NCI-H1930 (cell line): ENCODE measurements at places on chromosomes 16 and 17.

GRCh38 chr16:68468842-68469241 lies 20.5 kb upstream of the SMPD3 start:
- no peak for DNase-seq

- DNase-seq: no peak
These were observed 46.7 kb upstream of the ZC3H18 start for GRCh38 chr16:88523309-88524161.

DNA sequence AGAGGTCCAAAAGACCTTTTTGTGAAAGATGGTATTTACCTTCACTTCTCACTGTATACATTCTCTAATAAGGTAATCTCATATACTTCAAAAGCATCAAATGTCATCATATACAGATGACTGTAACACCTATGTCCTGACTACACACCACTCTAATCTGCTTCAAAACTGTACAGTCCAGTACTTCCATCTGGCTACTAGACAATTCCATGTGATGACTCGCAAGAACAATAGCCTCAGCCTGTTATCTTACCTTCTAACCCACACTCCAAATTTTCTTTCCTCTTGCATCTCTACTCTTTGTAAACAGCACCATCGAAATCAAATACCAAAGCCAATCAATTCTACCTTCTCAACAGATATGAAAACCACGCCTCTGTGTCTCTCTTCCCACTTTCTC lies 24.1 kb downstream of the MYO1D start:
- DNase-seq: no peak

GRCh38 chr16:12602811-12603698 lies 200.6 kb downstream of the CPPED1 start:
- no peak for DNase-seq

DNA sequence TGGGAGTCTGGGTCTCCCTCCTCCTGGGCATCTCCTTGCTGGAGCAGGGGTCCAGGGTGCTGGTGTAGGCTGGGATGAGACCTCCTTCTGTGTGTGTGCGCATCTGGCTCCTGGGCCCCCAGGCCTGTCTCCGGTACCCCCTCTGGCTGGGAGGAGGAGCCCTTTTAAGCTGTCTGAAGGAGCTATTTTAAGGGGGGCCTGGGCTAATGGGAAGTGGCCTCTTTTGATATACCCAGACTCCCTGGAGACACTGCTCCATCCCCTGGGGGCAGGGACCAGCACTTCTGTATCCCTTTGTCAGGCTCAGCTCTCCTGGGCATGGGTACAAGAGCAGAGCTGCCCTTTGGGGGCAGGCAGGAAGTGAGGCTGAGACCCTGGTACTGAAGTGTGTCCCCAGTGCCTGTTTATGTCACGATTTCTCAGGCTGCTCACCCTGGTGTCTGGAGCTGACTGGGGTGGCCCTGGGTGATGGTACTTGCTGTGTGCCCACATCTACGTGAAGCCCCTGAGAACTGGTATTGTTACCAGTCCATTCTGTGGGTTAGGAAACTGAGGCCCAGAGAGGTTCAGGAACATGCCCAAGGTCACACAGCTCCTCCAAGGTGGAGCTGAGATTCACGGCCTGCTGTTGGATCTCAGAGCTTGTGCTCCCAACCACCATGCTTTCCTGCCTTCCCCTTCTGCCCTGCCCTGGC lies 6.5 kb downstream of the ADCY7 start:
- no peak for DNase-seq

- no peak for DNase-seq
These were observed 104.7 kb downstream of the PITPNC1 start for GRCh38 chr17:67481808-67482207.

DNA sequence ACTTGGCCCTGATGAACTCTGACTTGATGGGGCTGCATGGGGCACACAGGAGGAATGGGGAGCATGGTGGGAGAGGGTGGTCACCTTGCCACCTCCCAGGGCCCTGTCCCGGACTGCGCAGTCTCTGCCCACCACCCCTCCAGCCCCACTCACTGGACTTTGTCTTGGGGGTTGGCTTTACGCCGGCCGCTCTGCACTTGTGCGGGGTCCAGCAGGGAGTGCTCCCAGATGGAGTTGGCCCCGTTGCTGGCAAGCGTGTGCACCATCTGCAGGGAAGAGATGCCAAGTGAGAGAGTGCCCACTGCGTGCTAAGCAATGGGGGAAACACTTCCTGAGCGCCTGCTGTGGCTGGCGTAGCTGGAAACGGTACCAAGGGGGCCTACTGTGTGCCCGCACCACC lies 6.7 kb downstream of the GIT1 start:
- no peak for DNase-seq

- DNase-seq: no peak
These were observed 53.9 kb upstream of the NETO2 start for GRCh38 chr16:47197536-47198179.

- DNase-seq: no peak
These were observed 161.6 kb downstream of the GSG1L start for GRCh38 chr16:27901956-27902355.

DNA sequence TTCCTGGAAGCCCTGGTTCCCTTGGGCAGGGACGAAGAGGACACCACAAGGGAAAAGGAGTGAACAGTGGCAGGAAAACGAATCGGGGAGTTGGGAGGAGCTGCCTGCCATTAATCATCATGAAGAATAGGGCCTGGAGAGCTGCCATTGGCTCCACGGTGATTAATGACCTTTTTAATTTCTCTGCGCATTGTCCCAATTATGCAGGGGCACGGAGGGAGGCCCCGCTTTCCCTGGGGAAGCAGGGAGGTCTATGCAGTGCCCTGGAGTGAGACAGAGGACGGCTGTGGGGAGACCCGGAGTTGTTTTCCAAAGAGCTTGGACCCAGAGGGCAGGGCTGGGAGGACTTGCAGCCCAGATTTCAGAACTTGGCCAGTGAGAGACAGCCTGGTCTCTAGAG lies 338.9 kb upstream of the C16orf82 start:
- DNase-seq: no peak

DNA sequence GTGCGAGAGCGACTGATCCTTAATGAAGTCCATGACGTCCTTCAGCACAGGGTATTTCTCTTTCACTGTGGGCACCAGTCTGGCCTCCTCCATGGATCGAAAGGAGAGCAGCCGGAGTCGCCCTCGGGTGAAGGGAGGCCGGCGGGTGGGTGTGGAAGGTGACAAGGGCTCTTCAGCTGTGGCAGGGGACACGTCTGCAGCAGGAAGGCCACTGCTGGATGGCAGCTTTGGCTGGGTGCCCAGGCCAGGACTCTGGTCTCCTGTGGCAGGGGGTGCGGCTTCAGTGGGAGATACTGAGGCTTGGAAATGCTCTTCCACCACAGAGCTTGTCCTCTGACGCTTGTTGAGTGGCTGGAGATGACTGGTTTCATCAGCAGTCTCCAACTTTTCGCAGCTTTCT lies 78.5 kb downstream of the ZZEF1 start:
- DNase-seq: no peak

GRCh38 chr16:15970743-15971439 lies 21.5 kb downstream of the ABCC1 start:
- DNase-seq: no peak

GRCh38 chr17:42178817-42179216 lies 2.1 kb downstream of the KCNH4 start:
- no peak for DNase-seq

GRCh38 chr16:49528060-49528865 lies 154.7 kb downstream of the C16orf78 start:
- DNase-seq: no peak

- peak; percentile 29 for DNase-seq
These were observed 790 bp downstream of the CRHR1 start for GRCh38 chr17:45784741-45785479.

- DNase-seq: no peak
These were observed 10.4 kb upstream of the CUEDC1 start for GRCh38 chr17:57965521-57966160.

DNA sequence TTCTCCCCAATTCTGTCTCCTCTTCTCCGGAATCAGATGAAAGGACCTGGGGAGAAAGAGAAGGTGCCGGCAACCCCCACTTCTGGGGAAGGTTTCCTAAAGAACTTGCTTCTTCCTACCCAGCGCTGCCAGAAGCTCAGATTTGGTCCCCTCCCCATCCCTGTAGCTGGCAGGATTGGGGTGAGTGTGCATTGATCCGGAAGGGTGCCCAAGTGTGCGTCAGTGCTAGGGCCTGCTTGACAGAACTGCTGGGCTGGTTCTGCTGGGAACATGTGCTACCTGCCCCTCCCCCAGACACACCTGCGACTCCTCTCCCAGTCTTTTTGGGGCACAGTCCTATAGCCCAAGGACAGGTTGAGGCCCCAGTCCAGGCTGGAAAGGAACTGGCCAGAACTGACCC lies 3.3 kb downstream of the ARL4D start:
- no peak for DNase-seq

DNA sequence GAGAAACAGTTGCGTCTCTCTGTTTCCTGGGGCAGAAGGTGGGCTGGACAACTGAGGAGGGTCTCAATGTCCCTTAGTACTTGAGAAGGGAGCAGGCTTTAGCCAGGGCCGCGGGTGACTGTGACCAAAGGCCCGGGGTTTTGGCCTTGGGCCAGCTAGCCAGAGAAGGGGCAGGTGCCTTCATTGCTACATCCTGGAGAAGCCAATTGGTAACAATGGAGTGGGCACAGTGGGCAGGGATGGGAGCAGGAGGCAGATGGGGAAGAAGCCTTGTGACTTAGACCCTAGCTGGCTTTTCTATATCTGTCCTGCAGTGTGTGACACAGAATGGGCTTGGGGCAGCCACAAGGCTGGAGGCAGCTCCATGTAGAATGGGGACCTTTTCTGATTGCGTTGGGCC lies 46.0 kb downstream of the CLEC16A start:
- no peak for DNase-seq

- no peak for DNase-seq
These were observed 248.3 kb downstream of the KATNIP start for GRCh38 chr16:27798241-27798640.

DNA sequence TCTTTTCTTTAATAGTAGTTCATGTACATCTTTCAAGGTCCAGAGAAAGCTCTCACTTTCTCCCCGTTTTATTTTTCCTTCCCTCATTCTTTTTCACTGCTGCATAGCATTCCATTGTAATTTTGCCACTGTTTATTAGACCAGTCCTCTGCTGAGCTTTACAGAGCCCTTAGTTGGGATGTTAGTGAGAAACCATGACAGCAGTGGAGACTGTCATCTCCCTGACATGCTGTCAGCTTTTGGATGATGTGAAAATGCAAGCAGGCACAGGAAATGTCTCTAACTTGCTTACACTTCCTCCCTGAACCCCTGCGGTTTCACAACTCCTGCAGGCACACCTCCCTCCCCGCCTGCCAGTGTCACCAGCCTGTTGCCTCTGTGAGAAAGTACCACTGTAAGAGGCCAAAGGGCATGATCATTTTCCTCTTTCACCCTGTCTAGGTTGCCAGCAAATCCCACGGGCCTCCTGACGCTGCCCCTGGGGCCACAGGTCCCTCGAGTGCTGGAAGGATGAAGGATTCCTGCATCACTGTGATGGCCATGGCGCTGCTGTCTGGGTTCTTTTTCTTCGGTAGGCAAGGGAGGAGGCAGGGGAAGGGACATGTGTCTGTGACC lies at the start of gene ITGAL:
Gene ITGAL, plus strand, starts transcription at position 415 of the 615 bp plus-strand sequence. Its CDS starts 96 bp downstream, at position 511.
- DNase-seq: no peak

GRCh38 chr16:17491140-17491662 lies 20.4 kb upstream of the XYLT1 start:
- no peak for DNase-seq

DNA sequence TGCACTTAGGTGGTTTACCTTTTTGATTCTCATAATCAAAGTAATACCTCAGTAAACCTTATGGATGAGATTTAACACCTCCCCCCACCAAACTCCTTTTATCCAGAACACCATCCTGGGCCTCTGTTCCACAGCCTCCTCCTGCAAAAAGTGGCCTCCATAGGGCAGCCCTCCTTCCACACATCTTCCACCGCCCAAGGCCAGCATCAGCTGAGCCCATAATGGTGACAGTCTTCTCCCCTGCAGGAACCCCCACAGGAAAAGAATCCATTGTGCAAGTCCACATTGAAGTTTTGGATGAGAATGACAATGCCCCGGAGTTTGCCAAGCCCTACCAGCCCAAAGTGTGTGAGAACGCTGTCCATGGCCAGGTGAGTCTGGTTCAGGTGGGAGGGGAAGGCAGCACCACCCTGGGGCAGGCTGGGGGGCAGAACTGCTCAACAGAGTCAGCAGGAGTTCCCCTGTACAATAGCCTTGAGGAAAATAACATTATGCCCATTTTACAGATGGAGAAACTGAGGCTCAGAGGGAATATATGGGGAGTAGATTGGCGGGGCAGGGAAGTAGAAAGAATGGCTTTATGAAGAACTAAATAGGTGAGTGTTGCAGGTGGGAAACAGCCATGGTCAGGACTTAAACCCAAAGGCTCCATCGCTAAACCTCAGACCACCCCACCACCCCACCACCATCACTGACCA lies 29.2 kb upstream of the BEAN1 start:
- no peak for DNase-seq

DNA sequence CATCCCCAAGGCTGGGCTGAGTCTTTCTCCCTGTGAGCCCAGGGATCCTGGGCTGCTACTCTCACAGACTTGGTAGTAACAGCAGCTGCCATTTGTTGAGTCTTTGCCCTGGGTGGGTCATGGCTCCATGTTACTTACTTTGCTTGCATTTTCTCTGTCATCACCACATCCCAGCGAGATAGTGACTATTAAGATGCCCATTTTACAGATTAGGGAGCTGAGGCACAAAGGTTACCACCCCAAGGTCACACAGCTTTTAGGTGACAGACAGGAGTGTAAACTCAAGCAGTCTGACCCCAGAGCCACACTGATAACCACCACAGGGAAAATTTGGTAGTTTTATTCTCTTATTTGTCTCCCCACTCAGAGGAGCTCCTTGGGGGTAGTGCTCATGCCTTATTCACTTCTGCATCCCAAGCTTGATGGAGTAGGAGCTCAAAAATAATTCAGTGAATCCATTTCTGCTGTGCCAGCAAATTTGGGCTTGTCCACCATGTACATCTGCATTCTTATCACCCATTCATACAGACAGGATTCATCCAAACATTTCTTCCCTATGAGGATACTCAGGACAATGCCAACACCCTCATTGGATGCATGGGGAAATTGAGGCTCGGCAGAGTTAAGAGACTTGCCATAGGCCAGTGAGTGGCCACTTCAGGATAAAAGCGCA lies 263.2 kb downstream of the CBLN1 start:
- DNase-seq: no peak

GRCh38 chr17:8029121-8029520 lies 9.7 kb upstream of the ALOX15B start:
- DNase-seq: no peak

DNA sequence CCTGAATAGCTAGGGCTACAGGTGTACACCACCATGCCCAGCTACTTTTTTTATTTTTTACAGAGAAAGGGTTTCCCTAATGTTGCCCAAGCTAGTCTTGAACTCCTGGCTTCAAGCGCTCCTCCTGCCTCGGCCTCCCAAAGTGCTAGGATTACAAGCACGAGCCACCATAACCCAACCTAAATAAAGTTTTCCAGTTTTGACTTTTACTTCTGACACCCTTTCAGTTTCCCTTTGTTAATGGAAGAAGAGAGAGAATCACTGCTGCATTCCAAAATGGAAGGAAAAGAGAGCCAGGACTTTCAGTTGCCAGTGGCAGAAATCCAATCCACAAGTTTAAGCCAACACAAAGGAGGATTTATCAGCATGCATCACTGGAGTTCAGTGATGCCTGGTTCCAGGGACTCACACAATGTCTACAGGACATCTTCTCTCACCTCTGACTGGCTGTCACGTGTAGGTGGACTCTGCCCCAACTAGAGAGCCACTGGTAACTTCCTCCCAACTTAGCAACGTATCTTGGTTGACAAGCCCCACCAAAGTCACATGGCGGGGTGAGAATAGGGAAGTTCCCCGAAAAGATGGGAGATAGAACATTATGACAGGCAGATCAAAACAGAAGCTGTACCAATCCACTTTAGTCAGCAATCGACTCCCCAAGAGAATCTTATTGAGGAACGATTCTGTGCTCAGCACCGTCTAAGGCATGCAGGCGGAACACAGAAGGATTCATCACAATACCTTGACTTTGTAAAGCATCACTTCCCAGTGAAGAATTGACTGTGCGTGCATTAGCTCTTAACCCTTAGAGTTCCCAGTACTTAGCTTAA lies 46.5 kb downstream of the GAS7 start:
- no peak for DNase-seq
